ENCODE measurements at places on chromosomes 1 and 21.

DNA sequence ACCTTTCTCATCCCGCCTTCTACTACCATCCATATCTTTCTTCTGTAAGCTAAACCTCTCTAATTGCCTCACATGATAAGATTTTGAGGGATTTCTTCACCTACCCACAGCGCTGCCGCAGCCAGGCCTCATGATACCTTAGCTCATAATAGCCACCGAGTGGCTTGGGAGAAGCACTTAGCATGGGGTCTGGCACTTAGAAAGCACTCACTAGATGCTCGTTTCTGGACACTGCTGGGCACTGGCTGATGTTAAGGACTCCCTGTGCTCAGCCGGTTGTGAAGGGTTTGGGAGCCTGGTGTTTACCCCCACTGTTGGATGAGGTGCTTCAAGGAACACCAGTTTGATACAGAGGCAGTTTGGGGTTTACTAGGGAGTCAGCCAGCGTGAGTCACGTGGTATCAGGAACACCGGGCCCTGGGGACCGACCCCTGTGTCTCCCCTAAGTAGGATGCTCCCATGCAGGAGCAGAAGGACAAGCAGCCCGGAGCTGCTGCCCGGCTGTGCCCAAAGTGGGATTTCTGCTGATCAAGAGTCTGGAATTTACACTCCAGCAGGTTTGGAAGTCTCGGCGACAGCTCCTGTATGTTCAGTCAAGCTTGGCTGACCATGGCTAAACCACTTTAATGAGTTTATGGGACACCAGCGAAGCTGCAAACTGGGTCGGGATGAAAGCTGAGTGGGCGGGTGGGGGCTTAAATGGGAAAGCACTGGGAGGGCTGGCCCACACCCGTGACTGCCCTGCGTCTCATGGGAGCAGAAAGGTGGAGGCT, 63.3 kb downstream of the GALNT2 start:
- no peak for DNase-seq

- DNase-seq = no peak
Observed at GRCh38 chr1:47593598-47594285, 155.9 kb downstream of the FOXD2 start.

GRCh38 chr1:97366984-97367383, 553.9 kb downstream of the DPYD start:
- DNase-seq = no peak

GRCh38 chr1:106194206-106194605, 862.3 kb upstream of the PRMT6 start:
- DNase-seq = no peak

- no peak for DNase-seq
Observed at GRCh38 chr1:70714149-70714548, 303.1 kb downstream of the CTH start.

DNA sequence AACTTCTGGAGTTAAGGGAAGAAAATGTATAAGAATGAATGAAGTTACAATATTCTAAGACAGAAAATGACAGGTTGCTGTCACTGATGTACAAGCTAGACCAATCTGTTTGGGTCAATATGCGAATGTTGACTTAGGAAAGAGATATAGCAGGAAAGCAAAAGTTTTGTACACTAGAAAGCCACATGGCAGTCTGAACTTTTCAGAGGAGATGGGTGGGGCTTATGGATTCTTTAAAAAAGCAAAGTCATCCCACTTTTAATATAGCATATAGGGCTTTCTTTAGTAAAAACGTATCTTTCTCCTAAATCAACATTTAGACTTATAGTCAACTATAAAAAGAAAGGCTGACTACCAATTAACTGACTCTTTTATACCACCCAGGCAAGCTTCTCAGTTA, 381.2 kb downstream of the PTPRC start:
- no peak for DNase-seq

DNA sequence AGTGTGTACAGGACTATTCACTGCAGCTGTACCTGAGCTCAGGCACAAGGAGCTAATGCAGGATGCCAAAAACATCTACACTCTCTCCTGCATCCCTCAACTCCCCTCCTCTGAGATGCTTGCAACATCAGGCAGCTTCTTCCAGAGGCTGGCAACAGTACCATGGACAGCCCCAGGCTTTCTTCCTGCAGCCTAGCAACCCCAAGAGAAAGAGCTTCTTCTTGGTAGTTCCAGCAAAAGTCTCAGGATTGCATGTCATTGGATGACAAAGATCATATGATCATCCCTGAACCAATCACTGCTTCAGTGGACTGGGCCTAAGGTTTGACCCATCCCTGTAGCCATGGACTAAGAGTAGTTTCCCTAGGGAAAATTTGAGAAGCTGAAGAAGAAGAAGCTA, 46.7 kb downstream of the CAMK2N1 start:
- DNase-seq = no peak

DNA sequence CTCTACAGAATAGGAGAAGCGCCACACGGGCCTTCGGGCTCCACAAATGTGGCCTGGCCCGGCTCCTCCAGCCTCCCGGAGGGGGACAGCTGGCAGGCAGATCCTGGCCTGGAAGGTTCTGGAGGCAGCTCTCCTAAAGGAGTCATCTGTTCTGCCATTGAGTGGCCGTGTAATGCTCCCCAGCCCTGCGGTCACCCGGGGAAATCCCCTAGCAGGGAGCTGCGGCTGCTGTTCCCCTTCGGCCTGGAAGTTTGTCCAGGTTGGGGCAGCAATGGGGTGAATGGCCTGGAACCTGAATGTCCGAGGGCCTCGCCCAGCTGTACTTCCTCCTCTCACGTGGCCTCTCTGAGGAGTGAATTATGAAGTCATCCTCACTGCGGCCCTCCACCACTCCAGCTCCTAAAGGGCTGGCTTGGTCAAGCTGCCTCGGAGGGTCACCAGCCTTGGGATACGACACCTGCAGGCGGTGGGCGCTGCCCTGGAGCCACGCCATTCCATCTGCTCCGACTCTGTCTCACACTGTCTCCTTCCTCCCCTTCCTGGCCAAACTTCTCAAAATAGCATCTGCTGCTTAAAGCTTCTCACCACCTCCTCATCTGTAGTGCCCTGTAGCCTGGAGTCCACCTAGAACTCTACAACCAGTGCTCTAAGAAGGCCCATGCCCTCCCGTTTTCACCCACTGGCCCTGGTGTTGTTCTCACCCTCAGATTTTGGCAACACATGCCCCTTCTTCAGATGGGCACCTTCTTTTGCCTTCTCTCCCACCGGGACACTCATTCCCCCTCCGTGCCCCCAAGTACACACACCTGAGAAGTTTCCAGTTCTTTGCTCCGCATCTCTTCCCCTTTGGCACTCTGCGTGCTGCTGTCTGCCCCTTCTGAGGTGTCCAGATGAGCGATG, 54.4 kb upstream of the TMPRSS2 start:
- DNase-seq = no peak

GRCh38 chr1:29043274-29043965, 80.3 kb downstream of the TMEM200B start:
- DNase-seq = no peak

- DNase-seq = no peak
Observed at GRCh38 chr1:201826830-201827229, 2.1 kb upstream of the IPO9 start.

DNA sequence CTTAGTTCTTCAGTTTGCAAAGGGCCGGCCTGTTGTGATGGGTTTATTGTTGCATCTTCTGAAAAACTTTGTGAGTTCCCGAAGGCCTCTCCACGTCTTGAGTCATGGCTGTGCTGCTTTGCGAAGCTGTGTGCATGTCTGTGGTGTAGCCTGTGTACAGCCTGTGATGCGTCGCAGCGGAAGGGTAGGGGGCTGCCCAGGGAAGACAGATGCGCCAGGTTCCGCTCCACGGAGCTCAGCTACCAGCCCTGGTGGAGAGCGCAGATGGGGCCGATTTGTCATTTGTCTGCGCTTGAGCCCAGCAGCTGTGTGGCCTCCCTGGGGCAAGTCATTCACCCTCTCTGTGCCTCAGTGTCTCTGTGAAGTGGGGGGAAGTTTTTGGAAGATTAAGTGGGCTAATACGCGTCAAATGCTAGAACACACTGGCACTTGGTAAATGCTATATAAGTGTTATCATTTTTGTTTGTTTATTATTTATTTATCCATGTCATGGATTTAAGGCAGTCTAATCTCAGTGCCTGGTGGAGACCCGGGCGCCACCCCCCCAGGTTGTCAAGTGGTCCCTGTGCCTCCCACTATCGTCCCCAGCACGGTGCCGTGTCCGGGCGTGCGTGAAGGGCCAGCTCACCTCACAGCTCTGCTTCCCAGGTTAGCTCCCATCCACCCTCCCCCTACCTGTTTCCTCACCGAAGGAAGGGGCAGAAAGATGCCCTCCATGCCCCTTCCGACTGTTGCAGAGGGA, 8.4 kb downstream of the PDE9A start:
- DNase-seq = no peak

GRCh38 chr1:247409869-247410544, 6.0 kb upstream of the NLRP3 start:
- peak; percentile 20 for DNase-seq

DNA sequence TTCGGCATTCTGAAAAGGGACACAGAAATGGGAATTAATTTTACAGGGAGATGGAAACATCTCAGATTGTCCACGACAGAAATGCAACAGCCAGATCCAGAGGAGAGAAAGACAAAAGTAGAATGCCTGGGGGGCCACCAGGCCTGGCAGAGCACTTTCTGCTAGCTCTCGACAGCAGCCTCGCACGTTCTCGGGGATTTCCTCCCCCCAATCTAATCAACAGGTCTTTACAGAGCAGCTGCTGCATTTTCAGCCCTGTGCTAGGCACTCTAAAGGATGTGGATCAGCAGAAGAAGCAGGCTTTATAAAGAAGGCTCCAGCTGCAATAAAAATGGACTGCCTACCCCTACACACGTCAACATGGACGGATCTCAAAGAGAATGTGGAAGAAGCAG, 10.6 kb downstream of the CSRP1 start:
- DNase-seq = no peak

DNA sequence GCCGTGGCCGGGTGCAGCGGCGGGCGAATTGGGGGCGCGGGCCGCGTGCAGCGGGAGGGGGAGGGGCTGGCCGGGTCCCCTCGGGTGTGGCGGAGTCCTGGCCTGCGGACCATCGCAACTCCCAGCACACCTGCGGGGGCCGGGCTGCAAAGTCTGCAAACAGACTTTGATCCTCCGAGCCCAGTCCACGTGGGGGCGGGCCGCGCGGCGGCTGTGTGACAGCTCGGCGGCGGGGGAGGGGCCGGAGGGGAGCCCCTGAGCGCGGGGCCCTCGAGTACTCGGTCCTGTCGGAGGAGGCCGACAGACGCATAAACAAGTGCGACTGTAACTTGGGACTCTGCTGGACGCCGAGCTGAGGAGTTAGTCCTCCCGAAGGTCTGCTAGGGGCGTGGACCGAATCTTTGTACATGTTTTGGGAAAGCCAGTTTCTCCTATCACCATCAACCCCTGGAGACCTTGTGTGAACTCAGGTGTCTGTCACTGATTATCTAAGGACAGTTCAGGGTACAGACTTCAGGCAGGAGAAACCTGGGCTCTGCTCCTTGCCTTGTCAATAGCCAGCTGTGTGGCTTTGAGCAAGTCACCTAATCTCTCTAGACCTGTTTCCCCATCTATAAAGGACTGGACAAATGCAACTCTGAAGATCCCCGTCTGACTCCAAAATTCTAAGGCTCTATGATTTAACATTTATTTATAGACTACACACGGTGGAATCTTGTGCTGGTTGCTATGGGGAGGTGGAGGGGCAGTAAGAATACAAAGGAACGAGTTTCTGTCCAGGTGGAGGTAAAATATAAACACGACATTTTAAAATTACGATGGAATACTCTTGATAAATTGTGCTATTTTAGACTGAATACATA, 710 bp upstream of the SLC30A1 start:
- no peak for DNase-seq

GRCh38 chr1:80542231-80542630, 1258.5 kb upstream of the ADGRL2 start:
- DNase-seq = no peak

DNA sequence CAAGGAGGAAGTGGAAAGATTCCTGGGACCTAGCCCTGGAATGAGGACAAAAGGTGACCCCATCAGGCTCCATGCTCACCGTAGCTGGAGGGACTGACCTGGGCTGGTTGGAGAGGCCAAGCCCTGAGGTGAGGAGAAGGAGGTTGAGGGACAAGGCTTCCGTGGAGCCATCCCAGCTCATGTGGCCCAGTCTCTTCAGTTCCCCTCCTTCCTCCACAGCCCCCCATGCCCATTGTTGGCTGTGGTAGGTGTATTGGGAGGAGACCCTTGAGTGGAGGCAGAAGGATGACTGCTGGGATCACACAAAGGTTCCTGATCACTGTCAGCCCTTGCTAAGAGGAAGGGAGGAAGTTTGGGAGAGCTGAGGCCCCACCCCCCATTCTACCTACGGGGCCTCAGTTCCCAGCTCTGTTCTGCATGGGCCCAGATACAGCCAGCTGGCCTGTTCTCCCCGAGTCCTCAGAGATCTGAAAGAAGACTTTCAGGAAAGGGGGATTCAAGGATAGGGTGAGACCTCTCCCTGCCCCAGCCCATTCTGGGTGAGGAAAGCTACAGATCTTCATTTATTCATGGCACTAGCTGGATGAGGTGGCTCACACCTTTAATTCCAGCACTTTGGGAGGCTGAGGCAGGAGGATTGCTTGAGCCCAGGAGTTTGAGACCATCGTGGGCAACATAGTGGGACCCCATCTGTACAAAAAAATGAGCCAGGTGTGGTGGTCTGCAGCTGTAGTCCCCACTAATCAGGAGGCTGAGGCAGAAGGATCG, 17.3 kb downstream of the RHBG start:
- no peak for DNase-seq

DNA sequence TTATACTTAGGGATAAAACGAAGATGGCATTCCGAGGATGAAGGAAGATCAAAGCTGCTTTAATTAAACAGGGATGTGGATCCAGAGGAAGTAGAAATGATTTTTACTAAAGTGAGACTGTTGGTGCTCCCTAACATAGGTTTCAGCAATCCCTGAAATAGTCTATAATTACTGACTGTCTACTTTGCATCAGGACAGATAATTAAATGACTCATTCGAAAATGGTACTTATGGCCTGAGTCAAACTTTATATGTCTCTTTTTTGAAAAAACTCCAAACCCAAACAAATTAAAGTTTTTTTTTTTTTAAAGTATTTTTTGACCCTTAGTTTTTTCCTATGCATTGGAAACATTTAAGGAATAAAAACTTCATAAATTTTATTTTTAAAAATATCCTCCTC, 90.3 kb downstream of the LYST start:
- DNase-seq = no peak

DNA sequence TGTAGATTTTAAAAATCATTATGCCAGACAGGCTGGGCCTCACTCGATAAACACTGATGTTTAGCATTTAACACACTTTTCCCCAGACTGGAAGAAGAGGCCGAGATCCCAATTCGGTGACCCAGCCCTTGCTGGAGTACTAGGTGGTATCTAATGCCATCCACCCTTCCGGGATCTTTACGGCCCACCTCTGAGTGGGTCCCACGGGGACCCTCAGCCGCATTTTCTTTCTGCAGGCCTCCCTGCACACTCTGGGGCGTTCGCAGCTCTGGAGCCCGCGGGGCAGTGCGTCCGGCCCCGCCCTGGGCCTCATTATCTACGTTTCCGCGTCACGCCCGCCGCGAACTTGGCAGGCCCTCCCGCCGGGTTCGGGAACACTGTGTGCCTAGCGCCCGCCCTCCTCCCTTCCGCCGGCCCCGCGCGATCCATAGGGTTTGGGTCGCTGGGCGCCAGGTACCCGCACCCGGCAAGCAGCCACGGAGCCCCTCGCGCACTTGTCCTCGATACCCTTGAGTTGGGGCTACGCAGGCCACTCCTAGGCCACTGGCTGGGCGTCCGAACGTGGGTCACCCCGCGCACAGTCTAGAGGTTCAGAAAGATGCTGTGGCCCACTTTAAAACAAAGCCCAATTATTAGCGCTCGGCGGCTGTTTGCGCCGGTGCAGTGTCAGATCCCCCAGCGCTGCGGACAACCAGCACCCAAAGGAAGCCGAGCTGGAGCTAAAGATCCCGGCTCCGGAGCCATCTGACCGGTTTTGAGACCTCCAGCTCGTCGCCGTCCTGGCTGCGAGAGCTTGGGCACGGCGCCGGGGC, 950 bp upstream of the EVA1C start:
- DNase-seq = peak; percentile 34

Measured in stimulated activated CD4-positive, alpha-beta T cell treated with anti-CD3 and anti-CD28 coated beads, Interleukin-2, amount 100 ng/mL, for 4 hours (primary cell).